ENCODE measurements at places on chromosomes 3 and 15.

- no peak for DNase-seq
These were observed 55.9 kb downstream of the CGNL1 start for GRCh38 chr15:57432141-57432741.

DNA sequence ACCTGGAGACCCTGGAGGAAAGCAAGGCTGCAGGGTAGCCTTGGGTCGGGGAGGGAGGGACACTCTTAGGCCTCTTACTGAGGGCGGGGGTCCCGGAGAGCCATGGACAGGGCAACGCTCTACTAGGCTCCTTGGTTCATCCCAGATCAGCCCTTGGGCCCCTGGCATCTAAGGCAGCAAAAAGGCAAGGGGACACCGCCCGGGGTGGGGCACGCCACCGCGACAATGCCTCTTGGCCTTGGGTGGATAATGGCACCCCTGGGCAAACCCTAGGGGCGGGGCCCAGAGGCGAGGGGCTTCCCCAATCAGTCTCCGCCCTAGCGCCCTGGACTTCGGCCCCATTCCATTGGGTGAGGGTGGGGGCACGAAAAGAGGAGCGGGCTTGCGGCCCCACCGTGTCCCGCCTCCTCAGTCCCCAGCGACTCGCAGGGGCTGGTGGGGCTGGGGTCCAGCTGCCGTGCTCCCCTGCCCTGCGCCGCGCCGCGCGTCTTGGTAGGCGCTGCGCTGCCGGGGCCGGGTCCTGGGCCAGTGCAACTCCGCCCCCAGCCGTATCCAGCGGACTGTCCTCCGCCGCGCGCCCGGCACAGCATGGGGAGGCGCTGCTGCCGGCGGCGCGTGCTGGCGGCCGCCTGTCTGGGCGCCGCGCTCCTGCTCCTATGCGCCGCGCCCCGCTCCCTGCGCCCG, at the start of gene CHST13:
Gene CHST13 (plus strand): TSS at position 411 of the 684 bp plus-strand sequence. CDS start 178 bp downstream, at position 589.
- no peak for DNase-seq

GRCh38 chr3:187708696-187709095, 6.3 kb upstream of the RTP2 start:
- no peak for DNase-seq

DNA sequence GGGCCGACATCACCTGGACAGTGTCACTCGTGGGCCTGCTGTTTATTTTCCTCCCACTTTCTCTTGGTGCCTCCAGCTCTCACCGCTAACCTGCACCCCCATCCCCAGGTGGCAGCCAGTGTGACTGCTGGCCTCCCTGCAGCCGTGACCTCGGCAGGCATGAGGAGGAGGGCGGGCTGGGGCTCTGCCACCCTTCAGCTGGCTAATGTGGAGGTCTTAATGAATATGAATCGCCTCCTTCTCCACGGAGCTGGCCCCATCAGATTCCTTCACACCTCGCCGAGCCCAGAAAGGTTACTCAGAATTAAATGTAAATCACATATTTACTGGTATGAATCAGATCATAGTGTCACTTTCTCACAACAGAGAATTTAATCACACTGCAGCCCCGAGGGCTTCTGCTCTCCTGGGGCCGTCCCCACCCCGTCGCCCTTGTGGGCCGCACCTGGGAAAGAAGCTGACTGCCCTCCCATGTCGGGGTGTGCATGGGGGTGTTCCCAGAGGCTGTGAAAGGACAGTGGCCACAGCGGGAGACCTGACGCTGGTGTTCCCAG, 171.1 kb upstream of the TLE3 start:
- DNase-seq, result no peak

DNA sequence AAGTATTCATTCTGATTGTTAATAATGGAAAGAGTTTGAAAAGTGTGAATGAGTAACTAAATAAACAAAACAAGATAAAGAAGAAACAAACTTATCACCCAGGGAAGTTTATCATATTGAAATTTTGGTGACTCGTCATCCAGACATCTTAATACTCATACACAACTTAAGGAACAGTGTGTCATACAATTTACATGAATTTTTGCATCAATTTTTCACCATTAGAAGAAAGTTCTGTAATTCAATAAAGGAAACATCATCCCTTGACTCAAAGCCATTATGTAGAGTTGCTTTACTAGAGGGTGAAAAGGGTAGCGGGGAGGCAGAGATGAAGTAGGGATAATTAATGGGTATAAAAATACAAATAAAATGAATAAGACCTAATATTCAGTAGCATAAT, 536.2 kb downstream of the GRM7 start:
- DNase-seq, result no peak

GRCh38 chr3:39279745-39280517, at the start of gene CX3CR1:
Gene CX3CR1, minus strand, starts transcription at chr3:39280036. Its CDS starts 13,527 bp downstream, at chr3:39266509.
- DNase-seq, result no peak
